ENCODE measurements at places on chromosomes 12 and 14.

DNA sequence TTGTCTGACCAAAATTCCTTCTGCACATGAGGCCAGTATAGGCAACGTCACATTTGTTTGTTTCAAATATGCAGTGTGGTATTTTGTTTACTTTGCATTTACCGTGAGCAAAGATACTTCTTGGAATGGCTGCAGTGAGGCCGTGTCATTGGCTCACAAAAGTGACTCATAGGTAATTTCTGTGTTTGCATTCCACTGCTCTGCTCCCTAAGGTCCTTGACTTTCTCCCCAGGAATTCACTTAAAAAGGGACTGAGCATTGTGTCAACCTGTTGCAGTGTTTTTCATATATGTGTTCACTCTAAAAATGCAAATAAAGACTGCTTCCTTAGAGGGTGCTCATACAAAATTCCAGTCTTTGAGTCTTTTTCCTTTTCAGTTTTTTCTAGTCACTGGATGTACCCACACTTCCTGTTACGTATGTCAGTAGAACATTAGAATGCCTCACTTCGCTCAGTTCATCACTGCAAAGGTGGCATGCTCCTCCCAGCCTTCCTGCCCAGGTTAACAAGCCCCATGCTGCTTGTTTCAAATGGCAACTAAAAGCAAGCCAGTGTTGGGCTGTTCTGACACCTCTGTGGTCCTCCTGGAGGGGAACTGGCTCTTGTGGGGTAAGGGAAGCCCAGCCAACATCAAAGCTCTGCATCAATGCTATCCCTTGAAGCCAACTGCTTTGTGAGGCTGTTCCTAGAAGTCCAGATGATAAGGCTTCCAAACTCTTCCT lies 9.1 kb downstream of the C12orf76 start:
- H3K4me3 ChIP-seq: no peak overlapping the region
- H3K27me3 ChIP-seq: no peaks in the 10 kb centered on the region
- peaks cover 5% of the 10 kb centered on the region for H3K4me1 ChIP-seq

DNA sequence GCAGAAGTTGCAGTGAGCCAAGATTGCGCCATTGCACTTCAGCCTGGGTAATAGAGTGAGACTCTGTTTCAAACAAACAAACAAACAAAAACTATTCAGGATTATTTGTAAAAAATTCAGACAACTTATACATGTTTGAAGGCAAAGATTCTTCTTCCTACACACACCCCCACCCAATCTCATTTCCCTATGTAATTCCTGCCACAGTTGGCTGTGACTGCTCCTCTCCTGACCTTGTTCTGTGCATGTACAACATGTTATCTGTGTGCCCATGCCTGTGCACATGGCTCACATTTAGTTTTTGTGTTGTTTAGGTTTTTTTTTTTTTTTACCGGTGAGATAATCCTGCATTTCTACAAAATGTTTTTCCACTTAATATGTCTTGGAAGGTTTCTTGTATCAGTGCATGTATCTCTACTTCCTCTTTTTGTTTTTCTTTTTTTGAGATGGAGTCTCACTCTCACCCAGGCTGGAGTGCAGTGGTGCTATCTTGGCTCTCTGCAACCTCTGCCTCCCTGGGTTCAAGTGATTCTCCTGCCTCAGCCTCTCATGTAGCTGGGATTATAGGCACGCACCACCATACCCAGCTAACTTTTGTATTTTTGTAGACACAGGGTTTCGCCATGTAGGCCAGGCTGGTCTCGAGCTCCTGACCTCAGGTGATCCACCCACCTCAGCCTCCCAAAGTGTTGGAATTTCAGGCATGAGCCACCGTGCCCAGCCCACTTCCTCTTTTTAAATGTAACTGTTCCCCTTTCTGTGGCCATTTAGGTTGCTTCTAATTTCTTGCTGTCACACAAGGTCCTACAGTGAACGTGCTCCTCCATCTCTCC lies 8.7 kb downstream of the CFAP251 start:
- no peaks in the 10 kb centered on the region for H3K36me3 ChIP-seq
- DNase-seq: no peak
- H3K4me3 ChIP-seq: no peak overlapping the region

GRCh38 chr12:54215989-54216796 lies 27.4 kb upstream of the SMUG1 start:
- H3K4me1 ChIP-seq: peaks cover 40% of the 10 kb centered on the region
- H3K27ac ChIP-seq: no peak overlapping the region
- H3K4me3 ChIP-seq: peak overlapping the region; percentile 64
- H3K27me3 ChIP-seq: peaks cover 23% of the 10 kb centered on the region

DNA sequence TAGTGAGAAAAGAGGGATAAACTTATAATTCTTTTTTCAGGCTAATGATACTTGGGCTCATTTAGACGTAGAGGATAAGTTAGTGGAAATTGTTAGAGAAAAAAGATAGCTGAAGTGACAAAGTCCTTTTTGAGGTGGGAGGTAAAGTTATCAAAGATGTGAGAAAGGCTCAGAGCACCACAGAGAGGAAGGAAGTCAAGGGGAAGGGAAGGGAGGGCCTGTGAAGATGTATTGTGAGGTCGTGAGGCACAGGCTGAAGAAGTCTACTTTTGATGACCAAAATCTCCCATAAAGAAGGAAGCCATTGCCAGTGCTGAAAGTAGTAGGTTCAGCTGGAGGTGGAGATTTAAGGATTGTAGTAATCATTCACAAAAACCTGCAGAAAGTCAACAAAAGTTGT lies 19.4 kb upstream of the PTGDR start:
- no peak overlapping the region for H3K27ac ChIP-seq
- H3K4me3 ChIP-seq: no peak overlapping the region
- no peaks in the 10 kb centered on the region for H3K36me3 ChIP-seq
- DNase-seq: no peak
- peaks cover 36% of the 10 kb centered on the region for H3K27me3 ChIP-seq

DNA sequence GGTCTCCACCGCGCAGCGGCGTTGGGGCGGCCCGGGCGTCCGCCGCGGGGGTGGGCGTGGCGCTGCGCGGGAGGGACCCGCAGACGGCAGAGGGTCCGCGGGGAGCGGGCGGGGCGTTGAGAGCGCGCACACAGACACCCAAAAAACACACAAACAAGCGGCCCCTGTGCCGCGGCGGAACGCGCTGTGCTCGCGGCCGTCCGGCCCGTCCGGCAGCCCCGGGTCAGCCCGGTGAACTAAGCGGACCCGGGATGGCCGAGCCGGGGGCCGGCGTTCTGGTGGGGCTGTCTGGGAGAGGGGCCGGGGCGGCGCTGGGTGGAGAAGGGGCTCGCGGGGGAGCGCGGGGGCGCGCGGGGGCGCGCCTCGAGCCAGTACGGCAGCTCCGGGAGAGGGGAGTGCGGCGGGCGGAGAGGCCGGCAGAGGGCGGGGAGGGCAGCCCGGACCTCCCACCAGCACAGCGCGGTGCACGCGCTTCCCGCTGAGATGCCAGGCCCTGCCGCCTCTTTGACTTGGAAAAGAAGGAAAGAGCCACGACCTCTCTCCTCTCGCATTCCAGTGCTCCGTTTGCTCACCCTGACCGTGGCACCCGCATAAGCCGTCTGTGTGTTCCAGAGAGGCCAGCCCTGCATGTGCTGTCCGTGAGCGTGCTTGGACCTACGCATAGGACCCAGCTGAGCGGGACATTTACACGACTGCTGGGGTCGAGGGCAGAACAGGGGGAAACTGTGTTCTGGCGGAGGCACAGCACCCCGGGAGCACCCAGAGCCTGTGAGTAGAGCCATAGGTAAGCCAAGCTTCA lies 10.3 kb downstream of the SLC6A12 start:
- peaks cover 85% of the 10 kb centered on the region for H3K27me3 ChIP-seq
- no peak for DNase-seq
- no peaks in the 10 kb centered on the region for H3K36me3 ChIP-seq
- peaks cover 7% of the 10 kb centered on the region for H3K4me1 ChIP-seq
- H3K4me3 ChIP-seq: peak overlapping the region; percentile 63

GRCh38 chr14:89331398-89331797 lies 85.6 kb downstream of the FOXN3 start:
- DNase-seq: no peak
- peaks cover 6% of the 10 kb centered on the region for H3K36me3 ChIP-seq
- no peak overlapping the region for H3K4me3 ChIP-seq
- peaks cover 3% of the 10 kb centered on the region for H3K4me1 ChIP-seq
- H3K27me3 ChIP-seq: no peaks in the 10 kb centered on the region
- H3K27ac ChIP-seq: no peak overlapping the region

- H3K27ac ChIP-seq: no peak overlapping the region
- peaks cover 29% of the 10 kb centered on the region for H3K27me3 ChIP-seq
- no peak overlapping the region for H3K4me3 ChIP-seq
- no peak for DNase-seq
Observed at GRCh38 chr12:131134523-131135310, 181.0 kb downstream of the ADGRD1 start.

DNA sequence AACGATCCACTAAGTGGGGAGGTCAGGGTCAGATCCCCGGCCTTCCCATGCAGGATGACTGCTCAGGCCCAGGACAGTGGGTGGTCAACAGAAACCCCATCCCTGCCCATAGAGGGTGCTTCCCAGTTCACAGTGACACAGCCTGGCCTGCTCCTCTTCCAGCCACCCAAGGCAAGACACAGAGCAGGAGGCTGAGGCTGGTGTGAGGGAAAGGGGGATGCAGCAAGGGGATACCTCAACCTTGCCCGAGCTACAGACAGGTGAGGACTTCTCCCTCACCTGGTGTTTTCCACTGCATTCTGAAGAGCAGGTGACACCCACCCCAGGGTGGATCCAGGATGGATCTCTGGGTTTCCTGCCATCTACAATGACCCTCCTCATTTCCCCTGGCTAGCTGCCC lies 106.7 kb downstream of the KIF26A start:
- H3K36me3 ChIP-seq: no peaks in the 10 kb centered on the region
- no peak overlapping the region for H3K27ac ChIP-seq
- DNase-seq: no peak
- H3K4me3 ChIP-seq: no peak overlapping the region

DNA sequence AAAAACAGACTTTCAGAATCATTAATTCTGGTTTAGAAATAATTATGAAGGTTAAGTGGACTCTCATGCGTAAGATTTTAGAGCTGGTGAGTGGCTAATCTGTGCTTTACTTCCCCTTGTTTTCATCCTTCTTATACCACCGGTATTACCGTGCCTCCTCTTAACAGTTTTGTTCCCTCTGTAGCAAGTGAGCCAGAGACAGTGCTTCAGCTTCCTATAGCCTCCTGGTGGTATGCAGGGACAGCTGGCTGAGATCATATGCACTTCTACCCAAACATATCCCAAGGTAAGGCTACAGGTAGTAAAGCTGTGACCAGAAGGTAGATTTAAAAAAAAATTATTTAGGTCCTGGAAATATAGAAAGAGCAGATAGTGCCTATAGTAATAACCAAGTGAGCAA lies 55.2 kb downstream of the PDE3A start:
- no peaks in the 10 kb centered on the region for H3K27me3 ChIP-seq
- DNase-seq: no peak
- H3K4me3 ChIP-seq: no peak overlapping the region
- no peak overlapping the region for H3K27ac ChIP-seq
- H3K4me1 ChIP-seq: peaks cover 20% of the 10 kb centered on the region

DNA sequence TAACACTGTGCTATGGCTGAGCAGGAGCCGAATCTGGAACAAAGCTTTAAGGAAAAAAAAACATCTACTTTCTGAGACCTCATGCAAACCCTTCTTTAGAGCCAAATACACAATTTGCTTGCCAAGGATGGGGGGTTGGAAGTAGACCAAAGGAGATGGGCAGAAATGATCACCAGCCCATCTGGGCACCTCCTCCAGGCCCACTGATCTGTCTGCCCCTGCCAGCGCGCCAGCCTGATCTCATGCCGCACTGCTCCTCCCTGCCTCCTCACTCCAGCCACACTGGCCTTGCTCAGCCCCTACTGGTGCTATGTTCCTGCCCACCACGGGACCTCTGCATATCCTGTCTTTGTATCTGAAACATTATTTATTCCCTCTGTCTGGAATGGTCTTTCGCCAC lies 24.8 kb upstream of the RAB35 start:
- no peak overlapping the region for H3K27ac ChIP-seq
- no peaks in the 10 kb centered on the region for H3K4me1 ChIP-seq
- DNase-seq: no peak
- peaks cover 43% of the 10 kb centered on the region for H3K36me3 ChIP-seq
- no peak overlapping the region for H3K4me3 ChIP-seq

DNA sequence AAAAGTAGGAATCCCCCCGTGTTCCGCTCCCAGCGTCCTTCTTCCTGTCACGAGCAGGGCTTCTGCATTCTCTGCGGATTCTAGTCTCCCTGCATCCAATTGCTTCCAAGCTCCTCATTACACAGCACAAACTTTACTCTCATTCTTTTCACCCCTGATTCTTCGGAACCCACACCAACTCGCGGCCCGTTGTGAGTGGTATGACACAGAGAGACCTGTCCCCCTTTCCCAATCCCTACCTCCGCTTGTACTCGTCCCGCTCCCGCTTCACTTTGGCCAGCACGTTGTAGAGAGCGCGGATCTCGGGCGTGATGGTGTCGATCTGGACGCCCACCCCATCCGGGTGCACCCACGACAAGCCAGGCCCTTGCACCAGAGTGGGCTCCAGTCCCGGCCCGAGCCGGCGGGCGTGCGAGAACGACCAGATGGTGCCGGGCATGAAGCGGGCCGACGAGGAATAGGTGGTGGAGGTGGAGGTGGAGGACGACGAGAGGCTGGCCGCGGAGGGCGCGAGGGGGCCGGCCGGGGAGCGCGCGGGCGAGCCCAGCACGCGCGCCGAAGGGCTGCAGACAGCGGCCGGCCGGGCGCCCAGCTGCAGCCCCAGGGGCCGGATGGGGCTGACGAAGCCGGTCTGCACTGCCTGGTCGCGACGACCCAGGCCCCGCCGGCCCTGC lies 687 bp downstream of the IFFO1 start:
- no peaks in the 10 kb centered on the region for H3K27me3 ChIP-seq
- H3K36me3 ChIP-seq: peaks cover 11% of the 10 kb centered on the region
- peak overlapping the region; percentile 74 for H3K4me3 ChIP-seq

DNA sequence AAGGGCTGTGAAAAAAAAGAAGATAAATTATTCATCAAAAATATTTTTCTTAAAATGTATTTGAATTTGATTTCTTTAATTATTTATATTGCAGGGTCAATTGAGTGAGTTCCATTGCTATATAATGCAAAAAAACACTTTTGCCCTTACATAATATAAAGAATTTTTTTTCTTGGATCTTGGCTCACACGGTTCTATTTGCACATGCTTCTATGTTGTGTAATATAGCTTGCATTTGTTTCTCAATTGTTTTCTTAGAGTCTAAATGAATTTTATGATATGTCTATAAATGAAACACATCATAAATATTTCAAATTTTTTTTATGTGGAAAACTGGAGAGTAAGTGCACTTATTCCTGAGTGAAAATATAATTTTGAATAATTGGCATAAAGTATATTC lies 694.2 kb downstream of the SLC6A15 start:
- no peak for DNase-seq
- no peak overlapping the region for H3K27ac ChIP-seq
- H3K4me1 ChIP-seq: peaks cover 5% of the 10 kb centered on the region
- H3K36me3 ChIP-seq: no peaks in the 10 kb centered on the region

GRCh38 chr12:116161588-116161987 lies 115.9 kb downstream of the MED13L start:
- H3K27me3 ChIP-seq: no peaks in the 10 kb centered on the region
- peak overlapping the region; percentile 37 for H3K27ac ChIP-seq
- DNase-seq: no peak
